ENCODE measurements at places on chromosomes 1 and 21. TPM values are rescaled to one million over a fixed set of nuclear protein-coding genes. Genes with fewer than 3 reads are reported as not detected.

- no peak overlapping the region for H3K4me3 ChIP-seq
- H3K36me3 ChIP-seq = no peaks in the 10 kb centered on the region
- H3K27me3 ChIP-seq = peaks cover 5% of the 10 kb centered on the region
- H3K4me1 ChIP-seq = no peaks in the 10 kb centered on the region
- no peak overlapping the region for H3K27ac ChIP-seq
- no peak for DNase-seq
Measured at GRCh38 chr1:3921765-3922164, 21.7 kb upstream of the C1orf174 start.

DNA sequence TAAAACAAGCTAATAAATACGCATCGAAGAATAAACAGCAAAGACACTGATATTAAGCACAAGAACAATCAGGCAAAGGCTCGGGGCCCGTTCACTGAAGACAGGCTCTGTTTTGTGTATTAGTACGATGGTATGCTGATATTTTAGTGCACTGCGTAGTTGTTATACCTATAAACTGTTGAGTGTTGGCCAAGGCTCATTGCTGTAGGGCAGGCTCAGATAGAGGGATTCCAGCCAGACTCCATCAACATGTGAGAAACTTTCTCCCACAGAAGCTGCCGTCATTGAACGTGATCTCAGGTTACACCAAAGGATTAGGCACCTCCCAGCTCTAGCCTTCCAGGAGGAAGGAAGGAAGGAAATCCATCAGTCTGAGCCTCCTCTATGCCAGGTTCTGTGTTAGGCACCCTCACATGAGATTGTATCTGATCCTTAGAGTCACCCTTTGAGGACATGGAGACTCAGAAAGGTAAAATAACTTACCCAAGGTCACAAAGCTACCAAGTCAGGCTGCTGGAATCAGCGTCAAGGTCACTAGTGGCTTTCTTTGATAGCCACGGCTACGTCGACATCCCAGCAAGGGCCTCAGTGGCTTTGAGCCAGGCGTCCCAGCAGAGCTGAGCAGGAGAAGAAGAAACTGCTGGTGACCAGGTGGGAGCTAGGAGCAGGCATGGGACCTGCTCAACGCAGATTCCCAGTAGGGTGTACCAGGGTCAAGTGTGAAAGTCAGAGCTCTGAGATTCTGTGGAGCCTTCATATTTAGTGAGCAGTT, 14.8 kb downstream of the BCAR3 start:
- DNase-seq = no peak
- H3K4me3 ChIP-seq = no peak overlapping the region
- peaks cover 5% of the 10 kb centered on the region for H3K27me3 ChIP-seq
- no peaks in the 10 kb centered on the region for H3K36me3 ChIP-seq
- peaks cover 27% of the 10 kb centered on the region for H3K4me1 ChIP-seq

GRCh38 chr1:173479649-173480048, 2.5 kb downstream of the PRDX6 start:
- no peak overlapping the region for H3K27ac ChIP-seq
- no peaks in the 10 kb centered on the region for H3K27me3 ChIP-seq
- H3K36me3 ChIP-seq = peaks cover 38% of the 10 kb centered on the region
- H3K4me3 ChIP-seq = peak overlapping the region; percentile 20
- peaks cover 60% of the 10 kb centered on the region for H3K4me1 ChIP-seq
- DNase-seq = no peak

C4BPB gene
- not detected for total RNA-seq

GRCh38 chr1:214447557-214447871, 103.9 kb downstream of the PTPN14 start:
- no peaks in the 10 kb centered on the region for H3K4me1 ChIP-seq
- DNase-seq = no peak
- no peaks in the 10 kb centered on the region for H3K36me3 ChIP-seq
- H3K27me3 ChIP-seq = peaks cover 9% of the 10 kb centered on the region

- H3K4me1 ChIP-seq = no peaks in the 10 kb centered on the region
- no peak overlapping the region for H3K4me3 ChIP-seq
- no peak for DNase-seq
Measured at GRCh38 chr1:187685333-187685732, 856.6 kb downstream of the PLA2G4A start.

PI4KB gene
- 69.9 TPM for total RNA-seq

GRCh38 chr21:43323244-43324005, 103.5 kb downstream of the SIK1 start:
- no peak overlapping the region for H3K27ac ChIP-seq
- H3K4me1 ChIP-seq = no peaks in the 10 kb centered on the region
- H3K27me3 ChIP-seq = peaks cover 3% of the 10 kb centered on the region
- no peak overlapping the region for H3K4me3 ChIP-seq
- DNase-seq = no peak

PROK1 gene
- total RNA-seq = not detected

GRCh38 chr1:67524143-67525052, 94.2 kb upstream of the SERBP1 start:
- no peaks in the 10 kb centered on the region for H3K36me3 ChIP-seq
- no peaks in the 10 kb centered on the region for H3K4me1 ChIP-seq
- no peak for DNase-seq
- peaks cover 24% of the 10 kb centered on the region for H3K27me3 ChIP-seq
- H3K27ac ChIP-seq = no peak overlapping the region

GRCh38 chr21:29763674-29764073, 176.1 kb downstream of the GRIK1 start:
- no peak overlapping the region for H3K4me3 ChIP-seq
- no peaks in the 10 kb centered on the region for H3K4me1 ChIP-seq
- no peaks in the 10 kb centered on the region for H3K27me3 ChIP-seq
- no peaks in the 10 kb centered on the region for H3K36me3 ChIP-seq
- H3K27ac ChIP-seq = no peak overlapping the region
- DNase-seq = no peak

Data from natural killer cell treated with Interleukin-12 subunit alpha and Interleukin-12 subunit beta and Interleukin-15 and Interleukin-18, amount 100 ng/mL, for 72 hours (primary cell).